HepG2 (cell line): ENCODE measurements at places on chromosomes 2 and 18.

GRCh38 chr2:202821206-202822160 is 50.1 kb downstream of the ICA1L start:
- no peak for DNase-seq

- no peak for DNase-seq
These were observed 86.0 kb downstream of the NRP2 start for GRCh38 chr2:205768341-205768740.

- DNase-seq = peak; percentile 19
These were observed 521.8 kb upstream of the ID2 start for GRCh38 chr2:8159966-8160603.

DNA sequence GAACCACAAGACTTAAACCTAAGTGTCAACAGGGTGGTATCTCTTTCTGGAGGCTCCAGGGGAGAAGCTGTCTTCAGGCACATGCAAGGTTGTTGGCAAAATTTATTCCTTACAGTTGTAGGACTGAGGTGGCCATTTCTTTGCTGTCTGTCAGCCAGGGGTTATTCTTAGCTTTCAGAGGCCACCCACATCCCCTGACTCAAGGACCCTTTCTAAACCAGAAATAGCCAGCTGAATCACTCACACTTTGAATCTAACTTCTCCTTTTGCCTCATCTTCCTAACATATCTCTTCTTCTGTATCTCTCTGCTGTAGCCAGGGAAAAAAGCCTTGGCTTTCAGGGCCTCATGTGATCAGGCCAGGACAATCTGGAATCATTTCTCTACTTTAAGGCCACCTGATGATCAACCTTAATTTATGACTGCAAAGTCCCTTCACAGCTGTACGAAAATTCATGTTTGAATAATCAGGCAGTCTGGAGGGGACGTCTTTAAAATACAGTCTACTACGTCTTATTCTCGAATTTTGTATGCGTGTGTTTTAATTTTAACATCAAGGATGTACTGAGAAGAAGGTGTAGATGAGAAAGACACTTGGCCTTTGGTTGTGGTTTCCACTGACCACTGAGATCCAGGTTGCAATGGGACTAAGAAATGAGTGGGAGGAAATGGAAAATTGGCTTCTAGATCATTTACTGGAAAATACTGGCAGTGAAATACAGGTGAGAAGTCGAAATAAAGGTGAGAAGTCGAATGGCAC is 90.4 kb downstream of the DOCK10 start:
- DNase-seq = no peak

DNA sequence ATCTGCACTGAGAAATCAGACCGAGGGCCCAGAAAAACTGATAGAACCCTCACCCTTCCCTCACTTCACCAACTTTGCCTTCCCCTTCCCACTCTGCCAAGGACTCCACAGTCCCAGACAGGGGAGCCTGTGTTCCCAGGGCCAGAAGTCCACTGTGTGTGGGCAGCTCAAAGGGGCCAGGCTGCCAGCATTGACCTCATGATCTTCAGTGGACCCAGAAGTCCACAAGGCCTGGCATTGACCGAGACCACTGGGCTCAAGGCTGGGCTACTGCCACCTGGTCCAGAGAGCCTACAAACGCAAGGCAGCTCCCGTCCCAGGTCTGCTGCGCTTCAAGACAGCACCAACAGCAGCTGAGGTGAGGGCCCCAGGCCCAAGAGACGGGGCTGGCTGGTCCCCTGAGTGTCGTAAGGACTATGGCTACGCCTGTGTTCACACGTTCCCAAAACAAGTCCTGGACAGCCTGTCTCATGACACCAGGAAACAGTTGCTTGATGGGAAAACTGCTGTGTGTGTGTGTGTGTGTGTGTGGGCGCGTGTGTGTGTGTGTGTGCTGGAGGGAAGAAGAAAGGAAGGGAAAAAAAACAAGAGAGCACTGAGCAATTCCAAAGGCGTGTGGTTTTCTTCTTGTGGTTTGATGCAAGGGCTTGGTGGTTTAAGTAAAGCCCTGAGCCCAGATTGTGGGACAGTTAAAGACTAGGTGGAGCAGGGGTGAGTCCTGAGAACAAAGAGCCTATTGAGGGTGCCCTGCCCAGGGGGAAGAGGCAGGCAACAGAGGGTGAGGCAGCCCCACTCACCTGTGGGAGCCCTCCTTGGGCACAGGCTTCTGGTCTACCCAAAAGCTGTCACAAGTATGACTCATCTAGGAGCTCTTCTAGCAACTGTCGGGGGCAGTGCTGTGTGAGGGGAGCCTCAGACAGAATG is 46.6 kb upstream of the ZBTB7C start:
- no peak for DNase-seq

DNA sequence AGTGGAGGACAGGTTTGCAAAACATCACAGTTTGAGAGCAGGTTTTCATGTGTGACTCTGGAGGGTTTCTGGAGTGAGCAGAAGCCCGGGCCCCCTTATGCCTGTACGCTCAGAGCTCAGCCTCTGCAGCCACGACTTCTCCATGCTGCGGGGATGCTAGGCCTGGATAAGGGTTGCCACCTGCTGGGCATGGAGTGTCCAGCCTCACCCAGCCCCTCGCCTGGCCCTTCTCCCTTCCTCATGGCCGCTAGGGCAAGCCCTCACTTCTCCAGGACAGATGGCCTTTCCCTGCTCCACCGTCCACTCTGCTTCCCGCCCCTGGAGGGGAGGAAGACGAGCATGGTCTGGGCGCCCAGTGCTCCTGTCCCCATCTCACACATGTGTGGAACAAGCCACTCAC is 318.7 kb downstream of the GBX2 start:
- DNase-seq = no peak

- no peak for DNase-seq
These were observed 4.8 kb upstream of the IL36A start for GRCh38 chr2:113000436-113000835.

GRCh38 chr2:73013936-73014335 is 57.6 kb downstream of the SFXN5 start:
- DNase-seq = no peak
